ENCODE measurements at places on chromosomes 12 and 14.

DNA sequence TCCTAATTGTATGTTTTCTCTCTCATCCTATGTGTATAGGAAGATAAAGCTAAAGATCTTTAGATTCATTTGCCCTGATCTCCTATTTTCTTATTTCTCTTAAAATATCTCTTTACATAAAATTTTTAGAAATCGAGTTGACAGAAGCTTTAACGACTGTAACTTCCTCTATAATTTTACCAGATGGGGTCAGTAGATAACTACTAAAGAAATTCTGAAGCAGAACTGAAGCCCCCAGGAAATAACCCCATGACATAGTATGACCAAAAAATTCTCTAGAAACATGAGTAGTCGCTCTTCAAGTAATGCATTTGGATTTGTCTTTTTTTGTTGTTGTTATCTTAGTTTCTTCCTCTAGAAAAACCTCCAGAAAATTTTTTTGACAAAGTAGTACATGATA, 288.0 kb downstream of the ERC1 start:
- no peak for DNase-seq

- DNase-seq = no peak
These were observed 90.8 kb downstream of the TMEM30B start for GRCh38 chr14:61190341-61190740.

DNA sequence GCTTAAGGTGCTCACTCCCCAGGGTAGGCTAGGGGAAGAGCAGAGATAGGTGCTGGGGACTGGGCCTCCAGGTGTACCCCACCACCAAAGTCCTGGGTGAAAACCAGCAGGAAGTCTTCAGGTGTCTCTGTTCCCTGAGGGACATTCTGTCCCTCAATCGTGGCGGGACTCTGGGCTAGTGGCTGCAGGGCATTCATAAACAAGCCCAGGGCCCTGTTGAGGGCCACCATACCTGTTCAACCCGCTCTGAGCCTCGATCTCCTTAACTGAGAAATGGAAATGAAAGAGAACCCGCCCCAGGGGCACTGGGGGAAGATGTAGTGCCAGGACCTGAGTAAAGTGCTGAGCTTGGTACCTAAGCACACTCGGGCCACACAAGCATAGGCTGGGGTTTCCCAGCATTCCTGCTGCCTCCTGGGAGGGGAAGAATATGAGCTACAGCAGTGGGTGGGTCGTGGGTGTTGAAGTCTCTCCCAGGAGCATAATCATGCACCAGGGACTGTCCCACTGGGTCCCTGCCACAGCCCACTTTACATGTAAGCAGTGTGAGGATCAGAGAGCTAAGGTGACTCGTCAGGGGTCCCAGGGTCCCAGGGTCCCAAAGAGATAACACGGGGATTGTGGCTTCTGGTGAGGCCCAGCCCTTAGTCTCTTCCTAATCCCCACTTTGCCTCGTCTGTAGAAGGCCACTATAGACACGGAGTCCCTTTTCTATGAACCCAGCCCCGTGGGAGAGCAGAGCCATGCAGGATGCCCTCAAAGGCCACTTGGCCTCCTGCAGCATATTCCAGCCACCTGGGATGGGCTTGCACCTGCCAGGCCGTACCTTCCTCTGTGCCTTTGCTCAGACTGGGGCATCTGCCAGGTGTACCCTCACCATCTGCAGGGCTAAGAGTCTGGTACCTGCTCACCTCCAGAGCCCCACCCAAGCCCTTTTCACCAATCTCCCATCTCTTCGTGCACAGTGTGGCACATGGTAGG, 14.4 kb downstream of the FAM222A start:
- no peak for DNase-seq

GRCh38 chr14:58772794-58773620, 135.2 kb downstream of the DACT1 start:
- no peak for DNase-seq

DNA sequence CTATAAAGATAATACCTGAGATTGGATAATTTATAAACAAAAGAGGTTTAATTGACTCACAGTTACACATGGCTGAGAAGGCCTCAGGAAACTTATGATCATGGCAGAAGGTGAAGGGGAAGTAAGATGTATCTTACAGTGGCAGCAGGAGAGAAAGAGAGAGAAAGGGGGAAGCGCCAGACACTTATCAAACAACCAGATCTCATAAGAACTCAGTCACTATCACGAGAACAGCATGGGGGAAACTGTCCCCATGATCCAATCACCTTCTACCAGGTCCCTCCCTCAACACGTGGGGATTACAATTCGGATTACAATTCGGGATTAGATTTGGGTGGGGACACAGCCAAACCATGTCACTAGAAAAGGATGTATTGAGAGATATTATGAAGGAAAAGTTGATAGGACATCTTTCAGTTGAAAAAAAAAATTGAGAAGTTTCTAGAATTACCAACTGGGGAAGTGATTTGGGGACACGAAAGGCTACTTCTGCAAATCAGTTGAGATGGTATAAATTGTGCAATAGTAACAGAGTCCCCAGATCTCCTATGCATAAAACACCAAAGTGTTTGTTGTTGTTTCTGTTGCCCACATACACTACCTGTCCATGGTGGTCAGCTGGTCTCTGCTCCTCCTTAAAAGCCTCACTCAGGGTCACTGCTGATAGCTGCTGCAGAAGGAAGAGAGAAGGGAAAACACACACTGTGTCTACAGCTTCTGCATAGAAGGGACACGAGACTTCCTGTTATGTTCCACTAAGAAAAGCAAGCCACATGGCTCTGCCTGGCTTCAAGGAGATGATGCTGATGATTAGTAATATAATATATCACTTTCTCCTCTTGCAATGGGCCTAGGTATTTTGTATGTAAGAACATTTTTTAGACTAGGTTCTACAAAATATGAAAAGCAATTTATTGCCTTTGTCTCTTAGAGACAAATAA, 465.5 kb downstream of the PDZRN4 start:
- no peak for DNase-seq

DNA sequence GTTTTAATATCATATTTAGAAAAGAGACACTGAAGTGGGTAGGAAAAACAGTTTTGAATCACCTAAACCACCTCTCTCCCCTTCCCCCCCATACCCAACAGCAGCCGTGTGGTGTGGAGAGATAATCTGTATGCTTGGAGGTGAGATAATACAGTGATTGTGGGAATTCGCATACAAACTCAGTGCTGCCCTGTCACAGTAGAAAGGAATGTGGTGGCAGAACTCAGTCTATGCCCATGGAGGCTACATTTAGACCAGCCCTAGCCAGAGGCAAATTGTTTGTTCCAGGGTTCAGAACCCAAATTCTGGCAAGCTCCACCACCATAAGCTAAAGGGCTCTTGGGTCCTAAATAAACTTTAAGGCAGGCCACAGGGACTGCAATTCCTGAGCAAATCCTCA, 827.0 kb downstream of the C12orf50 start:
- no peak for DNase-seq

- no peak for DNase-seq
These were observed 714.6 kb downstream of the DIO2 start for GRCh38 chr14:79496701-79497100.

DNA sequence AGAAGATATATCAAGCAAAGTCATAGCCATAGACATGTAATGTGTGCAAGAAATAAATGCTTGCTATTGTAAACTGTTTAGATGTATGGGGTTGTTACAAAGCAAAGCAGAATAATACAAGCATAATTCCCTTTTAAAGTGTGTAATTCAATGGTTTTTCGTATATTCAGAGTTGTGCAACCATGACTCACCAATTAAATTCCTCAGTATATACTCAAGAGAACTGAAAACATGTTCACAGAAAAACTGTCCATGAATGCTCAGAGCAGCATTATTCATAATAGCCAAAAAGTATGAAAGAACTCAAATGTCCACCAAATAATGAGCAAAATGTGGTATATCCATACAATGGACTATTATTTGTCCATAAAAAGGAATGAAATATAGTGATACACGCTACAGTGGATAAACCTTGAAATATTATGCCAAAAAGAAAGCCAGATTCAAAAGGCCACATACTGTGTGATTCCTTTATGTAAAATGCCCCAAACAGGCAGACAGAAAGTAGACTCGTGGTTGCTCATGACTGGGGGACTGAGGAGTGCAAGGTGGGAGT, 9.3 kb downstream of the GXYLT1 start:
- DNase-seq = peak; percentile 62

DNA sequence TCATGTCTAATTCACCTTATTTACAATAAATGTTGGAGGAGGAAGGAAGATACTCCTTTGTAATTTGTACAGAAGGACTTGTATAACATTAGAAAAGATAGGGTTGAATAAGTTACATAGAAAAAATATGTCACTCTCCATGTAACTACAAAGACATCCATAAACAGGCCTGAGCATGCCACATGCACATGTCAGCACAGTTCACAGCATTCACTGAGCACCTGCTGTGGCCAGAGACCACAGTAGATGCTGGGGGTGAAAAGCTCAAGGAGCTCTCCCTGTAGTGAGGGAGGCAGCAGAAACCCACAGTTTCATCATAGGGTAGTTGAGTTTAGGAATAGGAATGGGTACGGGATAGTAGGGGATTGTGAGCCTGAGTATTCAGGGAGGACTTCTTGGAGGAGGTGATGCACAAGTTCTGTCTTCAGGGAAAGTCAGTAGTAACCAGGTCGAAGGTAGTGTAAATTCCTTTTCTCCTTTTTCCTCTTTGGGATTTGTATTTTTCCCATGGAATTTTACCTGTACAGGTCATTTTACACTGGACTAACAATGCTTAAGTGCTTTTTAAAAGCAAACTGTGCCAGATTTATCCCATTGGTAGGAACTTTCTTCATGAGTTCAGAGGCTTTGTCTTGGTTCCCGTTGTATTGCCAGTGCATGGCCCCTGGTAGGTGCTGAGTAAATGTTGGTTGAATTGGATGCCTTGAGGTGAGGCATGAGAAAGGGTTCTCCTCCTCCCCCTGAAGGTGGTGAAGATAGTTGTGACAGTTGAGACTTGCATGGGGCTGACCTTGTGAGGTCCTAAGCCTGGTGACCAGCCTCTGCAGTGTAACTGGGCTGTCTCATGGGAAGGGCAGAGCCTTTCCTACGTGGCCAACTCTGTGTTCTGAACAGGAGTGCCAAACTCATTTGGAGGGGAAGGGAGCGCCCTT, 20.2 kb downstream of the PRKCH start:
- DNase-seq = no peak

DNA sequence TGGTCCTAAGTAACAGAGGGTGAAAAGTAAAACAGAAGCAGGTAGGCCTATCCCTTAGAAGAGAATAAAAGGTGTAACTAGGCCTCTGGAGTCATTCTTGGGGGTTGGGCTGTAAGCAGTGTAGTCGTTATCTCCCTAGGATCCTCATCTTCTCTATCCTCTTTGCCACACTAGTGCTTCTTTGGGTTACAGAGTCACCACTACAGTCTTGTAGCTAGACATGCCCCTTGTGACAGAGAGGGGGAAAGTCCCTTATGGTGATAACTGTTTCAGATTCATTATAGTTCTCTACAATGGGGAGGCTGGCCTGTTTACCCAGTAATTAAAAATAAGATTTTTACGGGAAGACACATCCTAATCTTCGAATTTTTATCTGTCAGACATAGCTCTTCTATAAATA, 16.4 kb upstream of the SRP54 start:
- no peak for DNase-seq

DNA sequence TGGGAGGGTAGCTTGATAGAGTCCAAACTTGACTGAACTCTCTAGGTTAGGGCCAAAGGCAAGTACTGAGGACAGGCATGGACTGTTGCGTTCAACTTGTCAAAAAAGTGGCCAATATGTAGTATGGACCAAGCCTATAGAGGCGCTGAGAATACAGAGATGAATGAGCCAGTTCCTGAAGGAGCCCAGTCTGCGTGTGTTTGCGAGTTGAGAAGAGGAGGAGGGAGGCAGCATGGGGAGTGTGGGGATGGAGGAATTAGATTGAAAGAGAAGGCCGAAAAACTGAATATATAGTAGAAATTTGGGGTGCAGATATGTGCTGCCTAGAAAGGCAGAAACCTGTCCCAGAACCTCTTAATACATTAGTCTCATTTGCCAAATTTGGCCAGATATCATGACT, 412.4 kb downstream of the PCNX1 start:
- no peak for DNase-seq

- DNase-seq = no peak
These were observed 1.4 kb upstream of the PKP2 start for GRCh38 chr12:32897687-32898573.

GRCh38 chr12:111287125-111287900, 81.6 kb downstream of the PHETA1 start:
- no peak for DNase-seq

GRCh38 chr14:77554816-77555599, 56.4 kb upstream of the ISM2 start:
- DNase-seq = no peak

GRCh38 chr14:91149462-91149861, 35.6 kb downstream of the DGLUCY start:
- peak; percentile 98 for DNase-seq

DNA sequence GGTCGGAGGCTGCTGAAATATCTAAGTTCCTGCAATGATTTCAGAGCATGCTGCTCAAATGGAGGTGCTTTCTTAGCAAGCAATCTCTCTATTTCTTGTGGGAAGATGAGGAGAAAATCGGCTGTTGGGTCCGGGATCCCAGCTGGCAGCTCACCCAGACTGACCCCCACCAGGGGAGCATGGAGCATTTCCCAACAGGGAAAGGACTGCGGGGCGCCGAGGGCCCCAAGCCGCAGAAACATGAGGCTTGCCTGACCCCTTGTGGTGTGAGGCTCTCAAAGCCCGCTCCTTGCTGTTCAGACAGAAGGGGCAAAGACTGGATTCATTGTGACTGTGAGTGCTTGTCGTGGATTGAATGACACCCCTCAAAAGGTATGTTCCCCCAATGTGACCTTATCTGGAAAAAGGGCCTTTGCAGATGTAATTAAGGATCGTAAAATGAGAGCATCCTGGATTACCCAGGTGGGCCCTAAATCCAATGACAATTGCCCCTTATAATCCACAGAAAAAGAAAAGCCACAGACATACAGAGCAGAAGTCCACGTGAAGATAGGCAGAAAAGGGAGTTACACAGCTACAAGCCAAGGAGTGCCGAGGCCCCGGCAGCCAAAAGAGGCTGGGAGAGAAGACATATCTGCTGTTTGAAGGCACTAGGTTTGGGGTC, 116.3 kb upstream of the VASH1 start:
- DNase-seq = peak; percentile 57

DNA sequence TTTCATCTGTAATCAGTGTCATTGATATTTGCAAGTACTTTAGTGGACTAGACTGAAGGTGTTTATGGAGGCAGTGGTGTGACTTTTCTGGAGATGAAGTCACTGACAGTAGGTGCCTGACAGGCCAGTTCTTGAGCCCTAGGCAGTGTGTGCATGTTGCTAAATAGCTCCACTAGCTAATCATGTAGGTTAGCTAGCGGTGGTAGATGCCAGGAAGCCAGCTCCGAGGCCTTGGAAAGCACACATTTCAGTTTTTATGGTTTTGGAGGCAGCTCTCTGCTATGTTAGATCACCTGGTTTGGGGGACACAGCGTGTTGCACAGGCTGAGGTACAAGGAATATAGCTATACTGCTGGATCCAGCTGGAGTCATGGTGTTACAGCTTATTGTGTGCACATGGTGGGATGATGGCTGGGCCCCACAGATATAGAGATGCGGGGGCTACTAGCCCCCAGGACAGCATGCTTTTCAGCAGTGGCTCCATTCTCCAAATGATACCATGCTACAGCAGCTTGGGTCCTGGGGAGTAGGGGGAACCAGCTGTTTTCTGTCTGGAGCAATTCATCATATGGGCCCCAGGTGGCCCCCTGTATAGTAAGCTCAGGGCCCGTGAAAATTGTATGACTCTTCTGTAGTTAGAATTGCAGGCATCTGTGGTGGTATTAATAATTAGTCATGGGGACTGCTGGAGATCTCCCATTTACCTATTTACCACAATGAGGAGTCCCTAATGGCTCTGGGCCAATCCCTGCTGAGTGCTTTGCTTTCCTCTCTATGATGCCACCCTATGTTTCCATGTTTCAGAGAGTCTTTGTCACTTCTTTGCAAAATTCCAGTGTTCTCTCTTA, 367.2 kb upstream of the LMO3 start:
- no peak for DNase-seq

- DNase-seq = no peak
These were observed 3.0 kb downstream of the NPFF start for GRCh38 chr12:53504004-53504920.
